NCI-H2081 treated with DMSO at 0.1 percent for 48 hours (cell line): ENCODE measurements at places on chromosomes 3 and 15.
A peak's percentile ranks its signal among the peaks of the same experiment; 100 is the strongest.

- DNase-seq = no peak
Observed at GRCh38 chr15:64975390-64975789, 14.3 kb downstream of the SPG21 start.

DNA sequence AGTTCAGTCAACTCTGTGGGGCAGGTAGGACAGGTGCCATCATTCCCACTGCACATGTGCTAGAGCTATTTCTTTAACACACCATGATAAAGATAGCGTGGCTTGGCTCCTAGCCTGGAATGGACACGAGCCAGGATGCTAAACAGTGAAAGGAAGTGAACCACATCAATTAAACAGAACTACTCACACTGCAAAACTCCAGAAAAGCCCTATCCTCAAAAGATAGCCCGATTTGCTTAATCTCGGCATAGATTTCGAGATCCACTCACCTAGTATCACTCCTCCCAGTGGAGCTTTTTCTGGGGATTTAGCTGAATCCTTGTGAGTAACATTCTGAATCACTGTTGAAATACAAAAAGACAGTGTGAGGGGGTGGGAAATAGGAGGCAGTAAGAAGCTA, 118.0 kb downstream of the ABI3BP start:
- peak; percentile 35 for DNase-seq

DNA sequence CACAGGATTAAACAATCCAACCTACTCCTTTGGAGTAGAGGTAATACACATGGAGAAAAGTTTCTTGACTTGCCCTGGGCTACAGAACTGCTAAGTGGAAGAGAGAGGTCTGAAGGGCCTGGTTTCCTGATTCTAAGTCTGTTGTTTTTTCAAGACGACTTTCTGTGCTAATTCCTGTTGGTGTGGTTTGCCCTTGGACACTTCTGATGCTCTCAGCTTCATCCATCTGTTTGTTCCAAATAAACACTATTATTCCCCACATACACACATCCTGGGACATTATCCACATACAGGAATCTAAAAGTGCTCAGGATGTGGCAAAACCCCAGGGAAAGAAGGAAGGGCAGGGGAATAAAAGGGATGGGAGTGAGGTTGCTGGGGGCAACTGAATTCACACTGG, 393.5 kb upstream of the TBL1XR1 start:
- no peak for DNase-seq

- no peak for DNase-seq
Observed at GRCh38 chr3:69671082-69671952, 67.9 kb upstream of the MITF start.

DNA sequence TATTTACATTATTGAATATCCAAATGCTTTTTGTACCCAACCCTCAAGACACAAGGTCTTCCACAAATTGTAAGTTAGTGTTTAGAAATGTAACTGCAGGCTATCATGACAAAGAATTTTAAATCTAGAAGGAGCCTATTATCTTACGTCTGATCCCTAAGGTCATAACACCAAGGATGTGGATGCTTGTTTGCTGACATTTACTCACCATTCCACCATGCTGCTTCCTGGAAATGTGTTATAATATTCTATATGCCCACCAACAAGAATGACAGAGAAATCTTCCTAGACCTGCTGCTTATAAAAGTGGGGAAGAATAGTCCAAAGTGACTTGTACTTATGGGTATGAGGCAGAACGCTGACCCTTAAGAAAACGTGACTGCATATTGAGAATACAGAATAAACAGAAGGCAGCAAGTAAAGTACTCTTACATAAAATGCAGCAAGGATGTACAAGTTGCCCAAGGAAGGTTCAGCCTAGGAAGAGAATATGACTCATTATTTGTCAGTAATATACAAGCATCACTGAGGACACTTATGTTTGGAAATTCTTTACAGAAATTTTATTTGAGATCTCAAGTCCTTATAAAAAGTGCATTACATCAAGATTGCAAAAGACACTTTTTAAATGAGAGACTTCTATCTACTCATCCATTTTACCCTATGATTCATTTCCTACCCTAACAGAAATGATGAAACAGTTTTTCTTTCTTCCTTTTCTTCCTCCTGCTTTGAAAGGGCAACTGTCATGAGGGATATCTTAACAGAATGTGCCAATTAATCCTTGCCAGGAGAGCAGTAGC, 59.6 kb downstream of the ESYT3 start:
- no peak for DNase-seq

DNA sequence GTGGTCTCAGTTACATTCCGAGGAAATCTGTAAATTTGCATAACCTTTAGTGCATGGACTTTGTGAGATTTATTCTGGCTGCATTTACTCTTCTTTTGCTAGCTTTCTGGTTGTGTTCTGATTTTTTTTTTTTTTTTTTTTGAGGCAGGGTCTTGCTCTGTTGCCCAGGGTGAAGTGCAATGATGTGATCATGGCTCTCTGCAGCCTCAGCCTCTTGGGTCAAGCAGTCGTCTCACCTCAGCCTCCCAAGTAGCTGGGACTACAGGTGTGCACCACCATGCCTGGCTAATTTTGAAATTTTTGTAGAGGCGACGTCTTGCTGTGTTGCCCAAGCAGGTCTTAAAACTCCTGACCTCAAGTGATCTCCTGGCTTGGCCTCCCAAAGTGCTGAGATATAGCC, 12.6 kb downstream of the RAB5A start:
- no peak for DNase-seq

GRCh38 chr15:39267685-39268084, 313.2 kb upstream of the THBS1 start:
- no peak for DNase-seq

- DNase-seq = no peak
Observed at GRCh38 chr3:102904629-102905028, 469.8 kb downstream of the ZPLD1 start.

DNA sequence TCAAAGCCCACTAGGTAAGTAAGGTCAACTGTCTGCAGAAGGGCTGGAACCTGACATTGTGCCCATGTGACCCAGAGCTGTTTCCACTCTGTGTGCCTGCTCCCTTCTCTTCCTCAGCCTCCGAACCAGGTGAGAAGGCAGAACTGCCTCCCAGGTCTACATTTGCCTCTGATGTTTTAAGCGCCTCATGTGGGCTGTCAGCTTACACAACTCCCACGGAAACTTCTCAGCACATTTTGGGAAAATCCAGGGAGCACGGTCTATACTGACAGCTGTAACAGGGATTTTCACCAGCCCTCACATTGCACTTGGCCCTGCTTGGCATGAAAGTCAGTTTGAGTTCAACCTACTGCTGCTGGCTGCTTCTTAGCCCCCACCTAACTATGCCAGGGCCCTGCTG, 46.9 kb upstream of the SLC24A5 start:
- DNase-seq = no peak

DNA sequence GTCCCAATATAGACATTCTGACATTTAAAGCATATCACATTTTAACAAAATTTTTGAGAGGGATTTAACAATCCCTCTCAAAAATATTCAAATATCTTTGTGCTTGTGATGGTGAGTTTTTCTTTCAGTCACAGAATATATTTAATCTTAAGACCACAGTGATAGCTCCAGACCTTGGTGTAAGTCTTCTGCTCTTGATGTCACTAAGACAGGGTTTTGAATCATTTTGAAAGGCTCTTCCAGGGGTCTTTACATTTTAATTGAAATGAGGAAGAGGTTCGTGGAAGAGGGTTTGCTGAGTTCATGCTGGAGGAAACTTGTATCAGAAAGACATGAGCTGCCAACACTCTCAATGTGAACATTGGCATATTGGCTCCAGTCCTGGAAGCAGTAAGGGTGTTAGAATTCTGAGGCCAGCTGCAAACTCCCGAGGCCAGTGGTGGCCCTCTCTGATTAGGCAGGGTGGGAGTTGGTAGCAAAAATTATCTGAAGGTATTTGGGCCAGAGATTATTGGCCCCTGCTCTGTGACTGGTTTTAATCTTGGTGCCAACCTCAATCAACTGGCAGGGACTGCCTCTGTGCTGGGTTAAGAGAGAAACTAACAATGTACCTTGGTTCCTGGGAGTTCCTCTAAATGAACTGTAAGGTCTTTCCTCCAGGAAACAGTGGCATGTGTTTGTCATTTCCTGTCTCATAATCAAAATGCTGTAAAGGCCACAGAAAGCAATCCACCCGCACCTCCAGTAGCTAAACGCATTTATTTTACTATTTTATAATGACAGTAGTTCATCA, 5.3 kb downstream of the POU1F1 start:
- no peak for DNase-seq

- DNase-seq = no peak
Observed at GRCh38 chr15:89399238-89400115, 64.9 kb upstream of the POLG start.

GRCh38 chr3:141646760-141647561, 91.1 kb upstream of the RNF7 start:
- no peak for DNase-seq

- DNase-seq = no peak
Observed at GRCh38 chr3:167883452-167883851, 147.9 kb downstream of the SERPINI1 start.

GRCh38 chr3:114218578-114219185, 18.7 kb downstream of the ZNF80 start:
- no peak for DNase-seq

- DNase-seq = no peak
Observed at GRCh38 chr3:50542177-50543034, 25.1 kb downstream of the C3orf18 start.

- no peak for DNase-seq
Observed at GRCh38 chr3:22068619-22069018, 317.6 kb upstream of the ZNF385D start.

DNA sequence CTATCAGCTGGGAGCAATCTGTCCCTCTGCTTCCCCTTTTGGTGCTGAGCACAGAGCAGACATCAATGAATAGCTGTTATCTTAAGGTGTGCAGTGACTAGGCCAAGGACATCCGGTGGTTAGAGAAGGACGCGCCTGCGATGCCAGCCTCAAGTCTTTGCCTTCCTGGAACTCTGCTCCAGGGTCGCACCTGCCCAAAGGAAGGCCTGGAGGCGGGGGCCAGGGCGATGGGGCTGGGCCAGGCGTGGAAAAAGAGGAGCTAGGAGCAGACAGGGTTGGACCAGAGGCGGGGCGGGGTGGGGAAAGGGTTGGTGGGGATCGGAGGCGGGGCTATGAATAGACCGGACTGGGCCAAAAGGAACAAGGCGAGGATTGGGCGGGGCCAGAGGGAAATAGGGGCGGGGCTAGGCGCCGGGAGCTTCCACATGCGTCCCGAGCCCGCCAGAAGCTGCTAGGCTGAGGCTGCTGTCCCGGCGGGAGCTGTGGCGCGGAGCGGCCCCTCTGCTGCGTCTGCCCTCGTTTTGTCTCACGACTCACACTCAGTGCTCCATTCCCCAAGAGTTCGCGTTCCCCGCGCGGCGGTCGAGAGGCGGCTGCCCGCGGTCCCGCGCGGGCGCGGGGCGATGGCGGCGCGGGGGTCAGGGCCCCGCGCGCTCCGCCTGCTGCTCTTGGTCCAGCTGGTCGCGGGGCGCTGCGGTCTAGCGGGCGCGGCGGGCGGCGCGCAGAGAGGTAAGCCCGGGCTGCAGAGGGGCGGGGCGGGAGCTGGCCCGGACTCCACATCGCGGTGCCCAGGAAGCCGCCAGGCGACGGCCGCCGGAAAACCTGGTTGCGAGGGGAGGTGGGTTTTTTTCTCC, at the start of gene CHRNA5:
TSS of gene CHRNA5 (plus strand) at position 424 of the 854 bp plus-strand sequence. CDS start at position 624, 200 bp downstream.
- DNase-seq = peak; percentile 61

DNA sequence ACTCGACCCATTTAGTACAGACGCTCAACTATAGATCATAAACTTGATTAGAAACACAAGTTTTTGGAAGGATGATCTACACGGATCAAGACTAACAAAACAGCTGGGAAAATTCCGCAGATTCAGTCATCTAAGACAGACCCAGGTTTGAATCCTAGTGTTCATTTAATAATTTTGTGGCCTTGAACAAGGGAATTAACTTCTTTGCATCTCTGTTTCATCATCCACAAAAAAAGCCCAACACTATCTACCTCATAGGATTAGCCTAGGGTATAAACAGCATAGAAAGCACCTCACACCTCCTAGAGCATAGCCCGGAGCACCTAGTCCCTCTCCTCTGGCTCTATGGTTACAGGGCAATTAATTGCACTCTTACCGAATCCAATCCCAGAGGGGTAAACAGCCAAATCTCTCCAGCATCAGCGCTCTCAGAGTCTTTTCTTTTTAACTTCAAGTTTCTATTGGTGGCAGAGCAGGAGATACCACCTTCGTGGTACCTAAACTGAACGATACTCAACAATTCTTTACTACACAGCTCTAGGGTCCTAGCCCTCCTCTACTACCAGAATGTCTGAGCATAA, 3.5 kb downstream of the TBL1XR1 start:
- no peak for DNase-seq

DNA sequence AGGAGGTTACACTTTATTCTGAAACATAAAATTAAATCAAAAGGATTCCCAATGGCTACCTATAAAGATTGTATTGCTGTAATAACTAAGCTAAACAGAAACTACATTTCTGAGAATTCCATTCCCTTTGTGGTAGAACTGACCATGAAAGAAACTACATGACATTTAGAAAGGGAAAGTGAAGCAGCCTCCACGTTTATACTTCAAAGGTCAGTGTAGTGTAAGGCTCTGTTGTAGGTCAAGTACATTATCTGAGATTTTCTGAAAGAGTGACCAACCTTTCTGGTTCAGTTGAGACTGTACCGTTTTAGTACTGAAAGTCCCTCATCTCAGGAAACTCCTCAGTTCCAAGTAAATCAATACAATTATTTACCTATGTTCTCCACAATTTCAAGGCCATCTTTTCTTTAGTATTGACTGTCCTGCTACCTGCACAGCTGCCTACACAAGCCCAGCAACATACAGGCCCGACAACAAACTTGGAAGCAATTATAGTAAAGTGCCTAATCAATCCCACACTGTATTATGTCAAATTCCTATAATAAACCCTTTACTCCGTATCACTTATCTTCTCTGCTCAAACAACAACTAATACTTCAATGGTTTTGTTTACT, 343.0 kb downstream of the PLOD2 start:
- no peak for DNase-seq

GRCh38 chr15:94670438-94671034, 439.2 kb downstream of the MCTP2 start:
- DNase-seq = no peak

DNA sequence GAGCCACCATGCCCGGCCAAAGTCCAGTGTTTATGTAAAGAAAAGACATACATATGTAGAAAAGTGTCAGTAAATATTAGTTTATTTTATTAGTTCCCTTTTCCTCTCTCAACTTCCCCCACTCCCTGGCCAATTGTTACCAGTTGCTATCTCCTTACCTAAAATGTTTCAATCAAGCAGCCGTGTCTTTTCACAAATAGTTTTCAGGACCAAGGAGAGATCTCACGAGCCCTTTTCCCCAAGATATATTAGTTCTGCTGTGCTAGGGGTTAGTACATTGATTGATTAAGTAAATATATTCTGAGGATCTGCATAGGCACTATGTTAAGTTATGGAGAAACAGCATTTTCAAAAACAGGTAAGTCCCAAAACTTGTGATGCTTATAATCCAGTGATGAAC, 87.4 kb downstream of the ZIC4 start:
- no peak for DNase-seq

DNA sequence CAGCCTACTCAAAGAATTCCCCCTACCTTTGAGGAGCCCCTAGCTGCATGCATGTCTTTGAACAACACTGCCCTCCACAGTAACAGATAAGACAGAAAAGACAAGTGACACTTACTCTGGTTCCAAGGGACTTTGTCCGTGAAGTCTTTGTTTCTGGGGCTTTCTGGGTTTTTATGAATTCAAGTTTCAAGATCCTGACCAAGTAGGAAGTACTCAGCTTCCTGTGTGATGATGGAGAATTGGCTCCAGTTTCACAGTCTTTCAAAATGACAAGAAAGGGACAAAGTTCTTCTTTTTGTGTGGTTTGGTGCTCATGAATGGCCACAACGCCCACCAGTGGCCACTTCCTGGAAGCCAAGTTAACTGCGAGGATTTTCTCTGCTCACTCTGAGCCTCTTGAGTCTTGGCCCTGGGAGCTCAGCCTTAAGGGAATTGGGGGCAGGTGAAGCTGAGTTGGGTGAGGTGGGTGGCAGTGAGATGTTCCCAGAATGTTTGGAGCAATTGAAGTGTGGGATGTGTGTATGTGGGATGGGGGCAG, at the start of gene CCR1:
TSS of gene CCR1 (minus strand) at position 147 of the 538 bp plus-strand sequence. CDS start 4,000 bp downstream, outside the sequence.
- no peak for DNase-seq
